Neural crest cell (in vitro differentiated cells): ENCODE measurements at places on chromosomes 12 and 14. TPM values are rescaled to one million over a fixed set of nuclear protein-coding genes. Genes with fewer than 3 reads are reported as not detected.

- no peak for DNase-seq
Observed at GRCh38 chr14:76086636-76087035, 65.1 kb upstream of the GPATCH2L start.

DNA sequence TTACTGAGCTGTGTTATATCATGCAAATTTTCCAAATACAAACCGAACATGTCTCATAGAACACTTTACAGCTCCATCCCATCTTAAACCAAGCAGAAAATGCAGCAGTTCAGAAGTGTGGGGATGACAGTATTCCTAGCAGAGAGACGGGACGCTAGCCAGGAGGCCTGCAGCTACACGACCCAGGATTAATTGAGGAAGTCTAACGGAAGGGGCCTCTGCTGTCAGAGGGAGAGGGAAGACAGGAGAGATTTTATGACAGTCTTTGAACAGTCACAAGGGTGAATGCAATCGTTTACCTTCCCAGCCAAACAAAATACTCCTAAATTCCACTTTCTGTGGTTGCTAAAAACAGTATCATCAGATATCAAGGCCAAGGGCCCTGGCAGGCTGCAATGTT lies 261.9 kb downstream of the TMEM132D start:
- no peak for DNase-seq

The SLC17A8 gene
- total RNA-seq: not detected in 2 replicates

DNA sequence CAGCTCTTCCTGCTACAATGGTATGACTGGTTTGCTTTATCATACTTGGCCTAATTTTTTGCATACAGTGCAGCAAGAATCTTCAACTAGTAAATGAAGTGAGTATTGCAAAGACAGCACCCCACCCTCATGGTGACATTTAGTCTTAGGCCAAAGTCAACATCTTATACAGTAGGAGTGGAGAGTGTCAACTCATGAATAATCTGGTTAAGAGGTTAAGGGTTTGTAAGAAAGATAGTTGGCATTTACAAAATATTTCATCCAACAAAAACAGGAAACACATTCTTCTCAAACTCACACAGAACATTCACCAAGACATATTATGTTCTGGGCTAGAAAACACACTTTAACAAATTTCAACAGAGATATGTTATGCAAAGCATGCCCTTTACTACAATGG lies 2.2 kb upstream of the OAS1 start:
- DNase-seq: no peak

DNA sequence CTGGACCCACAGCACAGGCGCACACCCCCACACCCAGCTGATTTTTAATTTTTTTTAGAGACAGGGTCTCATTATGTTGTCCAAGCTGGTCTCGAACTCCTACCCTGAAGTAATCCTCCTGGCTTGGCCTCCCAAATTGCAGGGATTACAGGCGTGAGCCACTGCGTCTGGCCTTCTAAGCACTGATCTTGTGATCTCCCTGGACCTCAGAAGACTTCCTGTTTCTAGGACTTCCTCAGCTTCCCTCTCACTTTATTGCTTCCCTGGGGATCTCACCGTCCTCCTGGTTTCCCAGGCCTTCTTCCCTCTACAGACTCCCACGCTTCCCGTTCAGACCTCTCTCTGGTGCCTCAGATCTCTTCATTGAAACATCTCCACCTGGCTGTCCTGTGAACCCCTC lies 13.8 kb downstream of the ZNF839 start:
- no peak for DNase-seq

GRCh38 chr12:49366096-49366651 lies 1.1 kb upstream of the SPATS2 start:
- DNase-seq: no peak

- peak; percentile 54 for DNase-seq
Observed at GRCh38 chr12:120413901-120414695, 23.8 kb upstream of the COX6A1 start.
